ENCODE measurements at places on chromosomes 7 and 10.

- DNase-seq: no peak
These were observed 53.1 kb upstream of the TM9SF3 start for GRCh38 chr10:96639899-96640298.

DNA sequence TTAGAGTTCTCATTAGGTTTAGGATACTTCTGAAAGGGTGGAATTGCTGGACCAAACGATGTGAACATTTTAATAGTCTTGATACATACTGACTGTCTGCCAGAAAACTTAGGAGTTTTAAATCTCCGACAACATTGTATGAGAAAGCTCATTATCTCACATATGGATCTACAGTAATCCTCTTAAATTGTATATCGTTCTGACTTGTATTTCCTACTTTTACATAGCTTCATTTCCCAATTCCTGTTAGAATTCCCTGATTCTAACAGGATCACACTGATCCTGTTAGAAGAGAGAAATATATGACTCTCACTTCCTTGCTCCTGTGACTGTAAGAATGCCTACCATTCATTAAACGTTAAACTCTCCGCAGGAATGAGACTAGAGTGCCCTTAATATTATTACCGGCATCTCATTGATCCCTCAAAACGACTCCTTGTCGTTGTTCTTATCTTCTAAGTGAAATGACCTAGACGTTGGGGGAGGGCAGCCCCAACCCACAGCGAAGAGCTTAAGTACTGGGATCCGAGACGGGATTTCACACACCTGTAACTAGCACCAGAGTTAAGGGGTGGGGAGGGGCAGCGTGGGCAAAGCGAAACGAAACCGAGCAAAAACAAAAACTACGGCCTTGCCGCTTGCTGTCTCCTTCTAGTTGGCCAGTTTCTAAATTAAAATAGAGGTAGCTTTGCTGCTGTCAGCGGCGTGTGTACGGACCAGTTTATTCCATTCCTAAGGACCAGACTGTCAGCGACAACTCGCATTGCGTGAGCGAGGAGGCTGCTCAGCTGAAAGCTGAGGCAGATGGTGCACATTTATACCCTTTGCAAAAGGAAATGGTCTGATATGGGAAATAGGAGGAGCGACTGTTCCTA, 678 bp upstream of the TMEM106B start:
- DNase-seq: peak; percentile 24

GRCh38 chr7:1042492-1042833, 1.9 kb upstream of the GPR146 start:
- no peak for DNase-seq

GRCh38 chr10:17227367-17228090, 512 bp upstream of the VIM start:
- DNase-seq: peak; percentile 46

DNA sequence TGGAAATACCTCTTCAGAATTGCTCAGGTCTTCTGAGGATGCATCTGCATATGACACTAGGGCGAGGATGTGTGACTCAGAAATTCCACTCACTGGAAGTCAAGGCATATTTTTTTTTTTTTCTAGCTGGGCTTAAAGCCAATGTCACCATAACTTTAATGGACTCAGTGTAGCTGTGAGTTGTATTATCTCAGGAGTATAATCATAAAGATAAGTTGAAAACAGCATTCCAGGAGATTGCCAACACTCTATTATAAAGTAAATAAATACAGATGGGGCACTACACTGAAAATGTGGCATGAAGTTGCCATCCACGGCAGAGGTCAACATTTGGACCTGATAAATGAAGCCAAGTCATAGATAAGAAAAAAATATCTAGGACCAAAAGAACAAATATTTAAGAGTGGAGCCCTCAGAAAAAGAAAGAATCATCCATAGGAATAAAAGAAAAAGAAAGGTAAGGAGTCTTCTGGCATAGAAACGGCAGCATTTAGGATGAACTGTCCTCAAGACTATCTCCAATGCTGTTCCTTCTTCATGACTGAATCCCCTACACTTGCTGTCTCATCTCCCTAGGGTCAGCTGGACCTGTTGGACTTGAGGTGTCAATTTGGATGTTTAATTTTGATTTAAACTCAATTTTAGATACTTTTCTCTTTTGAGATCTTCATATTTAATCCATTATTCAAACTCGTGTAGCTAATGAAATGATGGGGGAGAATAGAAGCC, 72.9 kb upstream of the CAV2 start:
- no peak for DNase-seq

DNA sequence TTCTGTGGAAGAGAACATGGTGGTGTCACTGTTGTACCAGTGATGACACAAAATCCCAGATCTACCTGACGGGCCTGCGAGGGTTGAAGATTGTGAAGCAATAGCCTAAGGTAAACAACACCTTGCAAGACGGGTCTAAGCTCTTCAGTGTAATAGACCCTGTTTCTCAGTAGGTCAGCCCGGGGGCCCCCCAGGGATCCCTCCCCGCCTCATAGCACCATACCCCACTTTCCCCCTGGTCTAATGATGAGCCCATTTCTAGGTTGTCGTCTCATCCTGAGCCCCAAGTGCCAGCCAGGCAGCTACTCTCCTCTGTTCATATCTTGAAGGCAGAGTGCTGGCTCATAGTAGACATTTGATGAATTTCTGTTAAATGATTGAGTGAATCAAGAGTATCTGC, 2.6 kb upstream of the ACTR3C start:
- no peak for DNase-seq

GRCh38 chr10:75375838-75376237, 25.7 kb downstream of the ZNF503 start:
- peak; percentile 83 for DNase-seq

GRCh38 chr7:109387530-109387929, 817.9 kb downstream of the DNAJB9 start:
- no peak for DNase-seq

DNA sequence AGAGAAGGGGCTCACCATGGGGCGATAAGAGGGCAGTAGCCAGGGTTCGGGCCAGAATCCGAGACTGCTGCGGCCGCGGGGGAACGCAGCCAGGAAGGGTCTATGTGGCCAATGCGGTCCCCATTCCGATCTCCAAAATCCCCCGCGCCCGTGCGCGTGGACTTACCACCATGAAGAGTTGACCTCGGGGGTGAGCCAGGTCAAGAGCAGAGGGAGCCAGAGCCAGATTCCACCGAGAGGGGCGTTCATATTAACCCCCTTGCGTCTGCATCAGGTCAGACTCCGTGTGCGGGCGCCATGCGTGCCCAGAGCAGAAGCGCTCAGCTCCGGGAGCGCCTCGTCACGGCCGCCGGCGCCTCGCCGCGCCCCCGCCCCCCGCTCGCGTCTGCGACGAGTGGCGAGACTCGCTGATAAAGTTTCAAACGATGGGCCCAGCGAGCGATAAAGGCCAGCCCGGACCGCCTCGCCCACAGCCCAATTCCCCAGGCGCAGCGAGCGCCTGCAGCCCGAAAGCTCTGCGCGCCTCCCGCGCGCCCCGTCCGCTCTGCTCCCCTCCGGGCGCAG, at the start of gene WNT2:
WNT2 (minus strand) TSS at position 318 of the 564 bp plus-strand sequence; CDS start at position 249, 69 bp downstream.
- DNase-seq: no peak

DNA sequence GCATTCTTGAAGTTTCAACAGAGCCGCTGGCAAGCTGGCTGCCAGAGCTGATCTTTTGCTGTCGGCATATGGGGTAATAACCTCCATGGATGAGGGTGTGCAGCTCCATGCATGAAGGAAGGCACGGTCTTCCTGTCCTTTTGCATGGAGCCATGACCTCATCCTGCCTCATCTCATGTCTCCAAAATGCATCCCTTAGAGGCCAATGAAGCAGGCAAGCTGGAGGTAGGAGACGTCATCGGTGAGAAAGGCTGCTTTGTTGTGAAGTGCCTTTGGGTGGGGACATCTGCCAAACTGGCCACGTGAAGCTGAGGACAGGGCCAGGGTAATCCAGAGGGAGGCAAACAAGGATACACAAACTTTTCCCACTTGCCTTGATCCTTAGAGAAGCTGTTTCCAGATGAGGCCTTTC, 161.5 kb upstream of the TBX20 start:
- no peak for DNase-seq

- DNase-seq: peak; percentile 75
These were observed 860 bp downstream of the SEC31B start for GRCh38 chr10:100518761-100519241.

GRCh38 chr7:135742371-135742770, 6.2 kb downstream of the FAM180A start:
- no peak for DNase-seq

DNA sequence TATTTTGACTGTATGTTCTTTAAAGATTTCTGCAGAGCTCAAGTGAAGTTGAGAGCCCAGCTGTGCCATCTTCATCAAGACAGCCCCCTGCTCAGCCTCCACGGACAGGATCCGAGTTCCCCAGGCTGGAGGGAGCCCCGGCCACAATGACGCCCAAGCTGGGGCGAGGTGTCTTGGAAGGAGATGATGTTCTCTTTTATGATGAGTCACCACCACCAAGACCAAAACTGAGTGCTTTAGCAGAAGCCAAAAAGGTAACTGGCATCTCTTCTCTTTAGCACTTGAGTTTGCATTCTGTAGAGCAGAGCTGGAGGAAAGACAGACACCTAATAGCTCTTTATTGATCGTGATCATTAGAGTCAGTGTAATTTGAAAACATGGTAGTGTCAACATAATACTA, 33.7 kb downstream of the MCM10 start:
- DNase-seq: no peak

DNA sequence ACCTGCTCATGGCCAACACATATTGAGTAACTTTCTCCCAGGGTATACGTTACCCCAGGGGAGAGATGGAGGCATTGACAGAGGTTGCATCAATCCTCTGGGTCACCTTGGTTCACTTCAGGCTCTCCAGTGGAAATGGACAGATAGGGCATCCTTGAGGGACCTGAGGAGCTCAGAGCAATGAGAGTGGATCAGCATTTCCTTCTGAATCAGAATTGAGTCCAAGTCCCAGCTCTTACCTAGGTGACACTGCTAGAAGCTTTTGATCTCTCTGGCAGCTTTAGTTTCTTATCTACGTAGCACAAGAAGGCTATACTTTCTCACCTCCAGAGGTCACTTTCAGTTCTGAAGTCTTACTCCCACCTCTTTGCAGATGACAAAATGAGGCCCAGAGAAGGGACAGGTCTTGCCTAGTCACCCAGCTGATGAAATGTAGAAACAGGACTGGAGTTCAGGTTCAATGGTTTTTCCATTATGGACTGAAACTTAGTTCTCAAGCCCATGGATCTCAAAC, 35.2 kb downstream of the PANK1 start:
- DNase-seq: no peak

GRCh38 chr10:103828587-103829197, 26.7 kb downstream of the SH3PXD2A start:
- DNase-seq: no peak

DNA sequence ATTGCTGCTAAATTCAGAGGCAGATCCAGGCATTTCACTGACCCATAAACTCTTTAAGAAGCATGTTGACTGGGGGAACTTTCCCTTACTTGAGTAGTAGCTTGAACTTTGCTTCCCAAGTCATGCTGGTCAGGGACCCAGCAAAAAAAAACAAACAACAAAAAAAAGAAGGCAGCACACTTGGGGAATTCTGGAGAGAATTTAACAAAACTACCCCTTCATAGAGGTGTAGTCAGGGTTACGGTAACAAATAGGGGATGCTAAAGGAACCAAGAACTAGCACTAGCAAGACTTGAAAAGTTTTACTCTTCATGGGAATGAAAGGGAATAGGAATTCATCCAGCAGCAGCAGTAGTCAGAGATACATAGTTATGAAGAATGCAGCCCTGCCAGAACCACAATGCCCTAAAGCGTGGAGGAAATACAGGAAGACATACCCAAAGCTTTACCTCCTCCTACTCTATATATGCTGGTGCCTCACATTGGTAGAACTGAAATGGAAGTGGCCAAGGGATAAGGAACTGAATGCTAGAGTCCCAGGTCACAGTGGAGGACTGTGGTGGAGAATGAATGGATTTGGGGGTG, 67.3 kb downstream of the PHYHIPL start:
- no peak for DNase-seq

GRCh38 chr10:10860455-10860976, 157.2 kb upstream of the CELF2 start:
- DNase-seq: no peak

DNA sequence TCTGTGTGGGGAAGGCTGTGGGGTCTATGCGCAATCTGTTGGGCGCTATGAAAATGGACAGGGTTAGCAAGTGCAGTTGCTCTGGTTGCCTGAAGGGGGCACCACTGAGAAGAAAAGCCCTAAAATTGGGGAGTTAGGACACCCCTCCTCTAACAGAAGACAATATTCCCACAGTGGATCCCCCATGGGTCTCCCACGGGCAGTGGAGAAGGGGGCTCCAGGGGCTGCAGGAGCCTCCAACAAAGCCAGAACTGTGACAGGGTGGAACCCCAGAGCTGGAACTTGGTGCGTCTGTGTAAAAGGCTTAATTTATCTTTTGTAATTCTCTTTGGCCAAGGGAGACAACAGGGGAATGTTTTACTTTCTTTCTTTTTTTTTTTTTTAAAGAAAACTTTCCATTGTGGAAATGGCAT, 12.5 kb upstream of the COL13A1 start:
- DNase-seq: no peak

DNA sequence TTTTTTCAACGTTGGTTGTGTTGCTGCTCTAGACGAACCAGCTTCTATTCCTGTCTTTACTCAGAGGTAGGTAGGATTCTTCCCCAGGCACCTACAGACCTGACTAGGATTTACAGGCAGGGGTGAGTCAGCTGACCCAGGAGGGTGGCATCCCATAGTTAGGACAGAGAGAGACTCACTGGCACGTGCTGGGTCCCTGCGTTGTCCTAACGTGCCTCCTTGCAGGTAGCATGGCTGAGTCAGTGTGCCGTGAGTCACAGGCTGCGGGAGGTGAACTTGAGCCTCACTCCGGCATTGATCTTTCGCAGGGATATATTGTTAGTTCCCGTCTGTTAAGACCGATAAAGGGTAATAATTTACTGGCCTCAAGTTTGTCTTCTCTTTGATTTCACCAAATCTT, 96.5 kb downstream of the PFKFB3 start:
- DNase-seq: no peak

DNA sequence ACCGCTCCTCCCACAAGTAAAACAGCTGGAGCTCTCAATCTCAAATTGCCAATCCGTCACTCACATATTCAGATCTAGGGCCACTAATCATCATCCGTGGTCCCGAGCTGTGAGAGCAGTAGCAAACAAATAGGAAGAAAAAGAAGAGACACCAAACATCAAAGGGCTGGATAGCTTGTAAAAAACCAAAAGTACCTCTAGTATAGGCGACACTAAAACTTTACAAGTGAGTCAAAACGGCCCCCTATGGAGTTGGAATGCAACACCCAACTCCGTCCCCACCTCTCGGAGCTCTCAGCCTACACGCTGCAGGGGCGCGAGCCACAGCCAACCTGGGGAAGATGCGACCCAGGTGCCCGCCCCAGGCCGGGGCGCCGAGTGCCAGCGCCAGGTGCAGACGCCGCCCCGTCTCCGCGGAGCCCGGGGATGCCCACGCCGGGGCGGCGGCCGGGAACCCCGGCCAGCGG, 581 bp downstream of the FAM3C start:
- peak; percentile 3 for DNase-seq

GRCh38 chr10:75825661-75826060, 394.2 kb downstream of the LRMDA start:
- DNase-seq: no peak

- no peak for DNase-seq
These were observed 49.2 kb upstream of the NKX6-2 start for GRCh38 chr10:132834891-132835847.
